ENCODE measurements at places on chromosomes 12 and 14.
A peak's percentile ranks its signal among the peaks of the same experiment; 100 is the strongest.

GRCh38 chr12:18522806-18523205 is 215.0 kb downstream of the PLCZ1 start:
- DNase-seq, result no peak

DNA sequence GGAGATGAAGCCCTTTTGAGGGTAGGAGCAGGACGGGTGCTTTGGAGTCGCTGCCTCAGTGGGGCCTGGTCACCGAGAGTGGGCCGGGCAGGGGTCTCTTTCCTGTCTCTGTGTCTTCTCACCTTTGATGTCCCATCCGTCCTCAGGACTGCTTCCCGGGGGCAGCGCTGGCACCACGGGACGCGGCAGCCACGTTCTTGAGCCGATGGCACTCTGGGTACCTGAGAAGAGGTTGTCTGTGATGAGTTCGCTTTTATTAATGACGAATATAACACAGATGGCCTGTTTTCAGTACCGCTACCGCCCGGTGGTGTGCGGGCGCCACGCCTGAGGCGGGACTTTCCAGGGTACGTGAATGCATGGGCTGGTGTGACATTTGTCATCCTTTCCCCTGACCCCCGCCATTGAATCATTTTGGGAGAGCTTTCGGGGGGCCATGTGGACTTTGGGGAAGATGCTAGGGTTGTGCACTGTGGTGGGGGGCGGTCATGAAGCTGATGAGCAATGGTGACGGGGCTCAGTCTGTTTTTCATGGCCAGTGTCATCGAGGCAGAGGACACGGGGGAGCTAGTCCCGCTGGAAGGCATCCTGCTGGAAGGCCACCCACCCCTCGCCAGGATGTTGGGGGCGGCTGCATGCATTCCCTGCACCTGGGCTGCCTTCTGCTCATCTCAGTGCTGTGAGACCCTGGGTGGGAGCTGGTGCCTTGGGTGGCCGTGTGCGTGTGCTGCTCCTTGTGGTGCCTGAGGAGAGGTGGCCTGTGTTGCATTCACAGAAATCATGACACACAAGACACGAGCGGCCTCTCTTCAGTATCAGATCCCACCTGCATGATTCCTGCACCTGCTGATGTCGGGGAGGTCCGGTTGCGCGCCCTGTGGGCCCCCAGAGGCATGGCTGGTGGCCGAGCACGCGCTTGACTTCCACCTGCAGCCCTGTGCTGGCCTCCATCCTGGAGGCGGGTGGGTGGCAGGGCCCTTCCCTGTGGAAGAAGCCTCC is 162.5 kb upstream of the RTL1 start:
- DNase-seq, result no peak

- DNase-seq, result no peak
Observed at GRCh38 chr12:12265035-12265434, 1.8 kb downstream of the LRP6 start.

DNA sequence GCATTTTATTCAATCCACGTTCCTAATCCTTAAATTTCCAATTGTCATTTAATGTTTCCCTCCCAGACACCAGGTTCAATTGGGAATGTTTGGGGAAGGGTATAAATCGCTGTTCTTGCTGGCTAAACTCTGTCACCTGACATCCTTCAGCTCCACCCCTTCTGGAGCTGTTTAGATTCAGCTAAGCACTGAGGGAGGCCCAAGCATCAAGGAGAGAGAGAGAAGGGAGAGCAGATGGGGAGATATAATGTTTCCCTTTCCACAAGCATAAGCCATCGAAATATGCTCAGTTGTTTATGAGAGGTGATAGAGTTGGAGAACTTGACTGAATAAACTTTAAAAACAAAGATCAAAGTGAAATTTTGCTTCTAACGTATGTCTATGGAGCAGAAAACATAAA is 1.8 kb downstream of the ABCC9 start:
- DNase-seq, result no peak

DNA sequence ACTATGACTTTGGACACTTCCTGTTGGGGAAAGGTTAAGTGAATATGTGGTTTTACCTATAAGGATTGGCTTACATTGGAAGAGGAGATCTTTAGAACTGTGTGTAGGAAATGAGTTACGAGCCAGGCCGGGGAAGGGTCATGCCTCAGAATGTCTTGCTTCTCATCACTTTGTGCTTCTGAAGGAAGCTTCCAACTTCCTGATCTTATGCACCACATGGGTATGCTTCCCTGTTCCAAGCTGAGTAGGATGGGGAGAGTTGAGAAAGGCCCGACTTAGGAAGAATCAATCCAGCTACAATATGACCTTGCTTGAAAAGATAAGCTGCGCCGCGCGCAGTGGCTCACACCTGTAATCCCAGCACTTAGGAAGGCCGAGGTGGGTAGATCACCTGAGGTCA is 59.9 kb downstream of the STXBP6 start:
- no peak for DNase-seq

- no peak for DNase-seq
Observed at GRCh38 chr12:27826076-27826475, 46.0 kb upstream of the MANSC4 start.

DNA sequence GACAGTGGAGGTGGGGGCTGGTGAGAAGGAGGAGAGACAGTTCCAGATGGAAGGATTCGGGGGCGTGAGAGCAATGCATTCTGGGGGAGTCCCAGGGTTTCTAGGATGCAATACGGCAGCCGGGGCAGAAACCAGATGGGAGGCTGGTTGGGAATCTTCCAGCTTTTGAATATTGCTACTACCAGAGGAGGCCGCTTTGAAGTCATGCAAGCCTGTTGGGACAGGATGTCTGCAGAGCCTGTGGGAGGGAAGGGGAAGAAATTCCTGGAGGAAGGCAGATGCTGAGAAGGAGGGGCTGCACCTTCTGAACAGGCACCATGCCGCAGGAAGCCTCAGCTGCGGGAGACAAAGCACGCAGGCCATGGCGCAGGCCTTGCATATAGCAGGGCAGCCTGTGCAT is 105.4 kb downstream of the APAF1 start:
- no peak for DNase-seq

DNA sequence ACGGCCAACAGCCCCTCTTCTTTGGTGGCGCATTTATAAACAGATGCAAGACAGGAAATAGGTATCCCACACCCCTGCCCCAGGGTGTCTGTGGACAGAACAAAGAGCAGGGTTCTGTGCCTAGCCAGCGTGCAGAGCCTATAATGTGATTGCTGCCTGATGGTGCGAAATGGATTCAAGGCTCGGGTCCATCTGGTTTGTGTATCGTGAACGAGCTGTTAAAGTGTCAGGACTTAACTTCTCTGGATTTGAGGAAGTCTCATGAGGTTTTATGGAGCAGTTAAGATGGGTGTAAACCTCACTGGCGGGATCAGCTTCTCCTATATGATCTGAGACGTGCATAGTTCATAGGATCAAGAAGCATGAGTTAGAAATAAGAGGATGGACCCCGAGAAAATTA is 388.7 kb upstream of the TBX3 start:
- no peak for DNase-seq

GRCh38 chr14:74841230-74842207 is 34.4 kb downstream of the PROX2 start:
- no peak for DNase-seq

DNA sequence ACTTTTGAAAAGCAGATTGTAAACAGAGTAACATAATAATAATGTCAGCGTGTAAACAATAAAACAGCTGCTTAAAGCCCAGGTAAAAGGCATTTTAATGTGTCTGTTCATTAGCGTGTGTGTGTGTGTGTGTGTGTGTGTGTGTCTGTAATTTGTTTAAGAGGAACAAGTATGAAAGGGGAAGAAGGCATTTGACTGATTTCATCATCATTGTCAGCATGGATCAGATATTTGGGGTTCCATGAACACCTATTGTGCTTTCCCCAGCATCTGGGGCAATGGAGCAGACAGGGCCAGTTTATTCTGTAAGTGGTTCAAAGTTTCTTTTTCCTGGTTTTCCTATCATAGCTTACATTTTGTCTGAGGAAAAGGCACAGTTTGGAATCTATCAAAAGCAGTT is 28.9 kb downstream of the SLC25A21 start:
- DNase-seq, result no peak

- no peak for DNase-seq
Observed at GRCh38 chr14:33271216-33271615, 332.5 kb downstream of the NPAS3 start.

GRCh38 chr12:107320033-107320928 is 226.9 kb upstream of the CRY1 start:
- peak; percentile 72 for DNase-seq

DNA sequence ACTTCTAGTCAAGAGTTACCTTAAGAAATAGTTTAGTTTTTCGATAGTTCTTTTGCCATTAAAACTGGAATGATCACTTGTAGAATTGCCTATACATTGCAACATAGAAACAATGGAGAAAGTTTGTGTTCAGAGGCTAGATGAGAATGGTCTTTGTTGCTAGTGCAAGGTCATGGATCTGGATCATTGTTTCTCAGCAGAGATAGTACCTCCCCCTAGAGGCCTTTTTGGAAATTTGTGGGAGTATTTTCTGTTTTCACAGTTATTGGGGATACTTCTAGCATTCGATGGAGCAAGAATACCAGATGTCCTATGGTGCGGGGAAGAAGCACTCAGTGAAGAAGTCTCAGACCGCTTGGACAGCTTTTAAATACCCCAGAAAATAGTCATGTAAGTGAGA is 138.8 kb upstream of the HMGA2 start:
- DNase-seq, result no peak

DNA sequence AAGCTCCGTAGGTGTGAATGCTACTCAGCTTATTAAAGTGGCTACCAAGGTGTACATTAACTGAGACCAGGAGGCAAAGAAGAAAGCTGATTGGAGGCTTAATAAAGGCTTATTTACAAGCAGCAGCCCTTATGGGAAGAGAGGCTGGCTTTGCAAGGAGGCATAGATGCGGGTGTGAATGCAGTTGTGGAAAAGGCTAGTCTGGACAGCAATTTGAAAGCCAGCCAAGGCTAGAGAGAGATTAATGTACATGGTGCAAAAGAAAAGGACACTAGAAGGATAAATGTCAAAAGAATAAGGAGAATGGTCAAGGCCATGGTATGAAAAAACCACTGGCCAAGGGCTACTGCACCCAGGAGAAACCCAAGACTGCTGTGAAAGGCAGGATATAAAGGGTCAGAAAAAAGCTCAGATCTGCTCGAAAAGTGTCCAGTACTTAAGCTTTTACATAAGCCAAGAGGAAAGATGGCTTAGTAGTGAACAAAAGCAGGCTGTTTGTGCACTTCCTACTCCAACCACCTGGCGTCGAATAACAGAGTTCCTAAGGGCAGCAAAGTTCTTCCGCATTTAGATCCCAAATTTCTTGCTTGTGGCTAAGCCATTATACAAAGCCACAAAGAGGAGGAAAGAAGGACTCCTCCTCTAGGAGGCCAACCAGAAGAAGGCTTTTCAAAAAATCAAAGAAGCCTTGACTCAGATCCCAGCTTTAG is 24.0 kb downstream of the KLRK1 start:
- no peak for DNase-seq

DNA sequence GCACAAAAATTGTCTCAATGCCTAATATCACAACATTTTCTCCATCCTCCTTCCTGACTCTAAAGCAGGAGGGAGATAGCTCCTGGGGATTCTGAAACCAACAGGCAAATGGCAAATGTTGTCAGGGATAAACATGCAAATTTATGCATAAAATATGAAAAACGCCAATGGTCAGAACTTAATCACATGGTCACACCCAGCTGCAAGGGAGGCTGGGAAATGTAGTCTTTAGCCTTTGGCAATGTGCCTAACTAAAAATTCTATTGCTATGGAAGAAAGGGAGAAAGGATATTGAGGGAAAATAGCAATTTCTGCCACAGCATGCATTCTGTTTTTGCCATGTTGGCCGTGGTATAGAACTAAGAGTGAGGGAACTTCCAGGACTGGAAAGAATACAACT is 11.7 kb upstream of the OASL start:
- DNase-seq, result no peak

DNA sequence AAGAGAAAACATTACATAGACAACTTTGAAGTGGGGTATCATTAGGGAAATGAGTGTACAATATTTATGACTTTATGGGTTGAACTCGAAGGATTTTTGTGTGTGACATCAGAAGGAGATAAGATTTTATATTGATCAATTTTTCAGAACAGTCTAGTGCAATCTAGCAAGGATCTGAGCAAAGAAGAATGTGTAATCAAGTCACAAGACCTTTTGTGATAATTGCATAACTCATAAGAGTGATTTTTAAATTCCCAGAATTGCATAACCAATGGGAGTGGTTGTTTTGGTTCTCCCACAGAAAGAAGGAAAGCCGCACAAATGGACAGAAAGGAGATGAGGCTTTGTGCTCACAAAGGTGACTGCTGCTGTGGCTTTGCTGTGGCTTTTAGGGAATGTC is 441.8 kb upstream of the FLRT2 start:
- DNase-seq, result no peak

DNA sequence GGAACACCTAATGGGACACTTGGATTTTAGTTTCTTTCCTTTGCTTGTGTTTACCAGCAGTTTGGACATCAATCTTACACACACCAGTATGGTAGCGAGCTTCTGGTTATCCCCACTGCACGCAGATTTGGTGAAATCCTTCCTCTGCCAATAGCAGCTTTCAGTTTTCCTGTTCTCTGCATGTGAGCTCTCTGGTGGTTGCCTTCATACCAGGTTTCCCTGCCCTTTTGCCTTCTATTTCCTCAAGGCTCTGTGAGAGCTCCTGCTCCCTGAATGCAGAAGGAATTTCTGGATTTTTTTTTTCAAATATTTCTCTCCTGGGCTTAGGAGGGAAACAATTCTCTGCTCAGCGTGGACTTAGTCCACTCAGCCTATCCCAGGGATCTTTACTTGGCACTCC is 93.0 kb upstream of the CCDC91 start:
- no peak for DNase-seq

GRCh38 chr14:99603471-99604277 is at the start of gene CCDC85C:
Gene CCDC85C (minus strand): TSS chr14:99604207. CDS start chr14:99603959, 248 bp downstream.
- DNase-seq, result peak; percentile 61

- no peak for DNase-seq
Observed at GRCh38 chr14:50862036-50862570, 9.8 kb upstream of the ABHD12B start.

GRCh38 chr14:100684154-100684553 is 42.5 kb upstream of the DLK1 start:
- no peak for DNase-seq

DNA sequence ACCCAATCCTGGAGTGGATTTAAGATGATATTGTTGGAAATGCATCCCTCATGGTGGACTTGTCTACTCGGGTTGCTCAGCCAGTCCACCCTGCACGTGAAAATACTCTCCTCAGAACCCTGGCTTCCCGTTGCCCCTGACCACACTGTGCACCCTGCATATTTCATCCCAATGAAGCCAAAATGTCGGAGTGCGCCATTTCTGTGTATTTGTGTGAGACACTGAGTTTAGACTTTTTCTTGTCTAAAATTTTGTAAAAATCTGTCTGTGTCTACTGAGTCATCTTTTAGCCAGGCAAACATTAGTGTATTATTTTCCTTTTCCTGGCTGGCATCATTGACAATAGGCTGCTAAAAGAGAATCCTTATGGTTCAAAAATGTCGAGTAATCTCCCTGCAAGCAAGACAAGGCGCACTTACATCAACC is 485 bp upstream of the PNMA1 start:
- no peak for DNase-seq
